ENCODE measurements at places on chromosomes 4 and X.

DNA sequence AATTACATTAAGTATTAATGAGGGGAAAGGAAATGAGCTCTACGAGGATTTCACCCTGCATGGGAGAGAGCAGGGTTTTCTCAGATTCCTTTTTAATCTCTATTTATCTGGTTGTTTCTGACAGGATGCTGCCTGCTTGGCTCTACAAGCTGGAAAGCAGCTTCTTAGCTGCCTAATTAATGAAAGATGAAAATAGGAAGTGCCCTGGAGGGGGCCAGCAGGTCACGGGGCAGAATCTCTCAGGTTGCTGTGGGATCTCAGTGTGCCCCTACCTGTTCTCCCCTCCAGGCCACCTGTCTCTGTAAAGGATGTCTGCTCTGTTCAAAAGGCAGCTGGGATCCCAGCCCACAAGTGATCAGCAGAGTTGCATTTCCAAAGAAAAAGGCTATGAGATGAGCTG is 113.7 kb downstream of the PARM1 start:
- DNase-seq = no peak

GRCh38 chr4:42683393-42683792 is 26.5 kb upstream of the ATP8A1 start:
- no peak for DNase-seq

- DNase-seq = no peak
Observed at GRCh38 chrX:33416273-33416805, 205.0 kb upstream of the DMD start.

DNA sequence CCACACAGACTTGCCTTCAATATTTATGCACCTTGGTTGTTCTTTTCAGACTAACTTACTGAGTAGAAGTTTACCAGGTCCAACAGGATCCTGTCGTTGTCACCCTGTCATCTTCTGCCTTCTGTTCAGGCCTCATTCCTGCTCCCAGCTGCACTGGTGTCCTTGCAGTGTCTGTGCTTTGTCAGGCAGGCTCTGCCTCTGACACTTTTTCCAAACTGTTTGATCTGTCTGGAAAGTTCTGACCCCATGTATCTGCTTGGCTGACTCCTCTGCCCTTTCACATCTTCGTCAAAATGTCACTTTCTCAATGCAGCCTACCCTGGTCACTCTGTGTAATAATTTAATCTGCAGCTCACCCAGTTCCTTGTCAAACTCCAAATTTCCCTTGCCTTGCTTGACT is 9.9 kb downstream of the PAGE2 start:
- DNase-seq = no peak

DNA sequence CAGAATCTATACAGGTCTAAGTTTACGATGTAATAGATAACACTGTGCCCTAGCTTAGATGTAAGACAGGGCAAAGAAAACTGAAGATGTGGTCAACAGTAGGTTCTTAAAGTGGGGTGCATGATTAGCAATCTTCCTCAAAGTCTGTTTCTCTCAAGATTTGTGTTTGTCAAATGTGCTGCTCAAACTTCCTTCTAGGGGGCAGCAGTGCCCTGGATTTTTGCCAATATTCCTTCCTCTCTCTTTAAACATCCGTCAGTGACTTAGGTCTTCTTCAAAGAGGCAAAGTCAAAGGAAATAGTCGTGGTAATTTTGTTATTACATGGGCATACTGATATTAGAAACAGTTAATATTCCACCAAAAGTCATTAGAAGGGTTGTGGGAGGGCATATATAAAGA is 4.2 kb upstream of the PDHA2 start:
- DNase-seq = peak; percentile 16

DNA sequence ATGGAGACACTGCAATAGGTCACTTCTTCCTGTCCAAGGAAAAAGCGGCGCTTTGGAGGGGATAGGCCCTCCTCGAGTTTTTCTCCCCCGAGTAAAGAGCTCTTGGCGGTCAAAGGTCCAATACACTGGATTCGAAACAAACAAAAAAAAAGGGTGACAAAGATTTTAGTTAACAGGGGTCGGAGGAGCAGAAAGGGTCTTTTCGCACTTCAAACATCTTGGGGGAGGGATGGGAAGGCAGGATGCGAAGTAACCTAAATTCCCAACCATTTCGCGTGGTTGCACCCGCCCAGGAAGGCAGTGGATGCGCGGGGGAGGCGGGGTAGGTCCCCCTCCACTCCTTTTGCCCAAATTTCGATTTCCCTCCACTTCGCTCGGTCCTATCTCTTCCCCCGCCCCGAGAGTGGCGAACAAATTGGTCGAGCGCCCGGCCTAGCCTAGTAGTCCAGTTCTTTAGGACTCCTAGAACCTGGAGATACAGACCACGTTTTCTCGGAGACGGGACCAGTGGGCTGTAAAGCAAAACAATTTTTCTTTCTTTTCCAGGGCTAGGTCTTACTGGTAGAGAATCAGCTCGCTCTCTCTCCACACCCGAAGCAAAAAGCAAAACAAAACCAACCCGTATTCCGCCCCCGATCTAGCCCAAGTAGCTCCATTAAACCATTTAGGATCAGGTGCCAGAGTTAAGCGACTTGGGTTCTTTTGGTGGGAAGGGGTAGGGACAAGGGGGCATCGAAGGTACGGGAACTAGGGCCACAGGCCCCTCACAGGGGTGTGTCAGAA is 2.0 kb upstream of the STAG2 start:
- peak; percentile 73 for DNase-seq

DNA sequence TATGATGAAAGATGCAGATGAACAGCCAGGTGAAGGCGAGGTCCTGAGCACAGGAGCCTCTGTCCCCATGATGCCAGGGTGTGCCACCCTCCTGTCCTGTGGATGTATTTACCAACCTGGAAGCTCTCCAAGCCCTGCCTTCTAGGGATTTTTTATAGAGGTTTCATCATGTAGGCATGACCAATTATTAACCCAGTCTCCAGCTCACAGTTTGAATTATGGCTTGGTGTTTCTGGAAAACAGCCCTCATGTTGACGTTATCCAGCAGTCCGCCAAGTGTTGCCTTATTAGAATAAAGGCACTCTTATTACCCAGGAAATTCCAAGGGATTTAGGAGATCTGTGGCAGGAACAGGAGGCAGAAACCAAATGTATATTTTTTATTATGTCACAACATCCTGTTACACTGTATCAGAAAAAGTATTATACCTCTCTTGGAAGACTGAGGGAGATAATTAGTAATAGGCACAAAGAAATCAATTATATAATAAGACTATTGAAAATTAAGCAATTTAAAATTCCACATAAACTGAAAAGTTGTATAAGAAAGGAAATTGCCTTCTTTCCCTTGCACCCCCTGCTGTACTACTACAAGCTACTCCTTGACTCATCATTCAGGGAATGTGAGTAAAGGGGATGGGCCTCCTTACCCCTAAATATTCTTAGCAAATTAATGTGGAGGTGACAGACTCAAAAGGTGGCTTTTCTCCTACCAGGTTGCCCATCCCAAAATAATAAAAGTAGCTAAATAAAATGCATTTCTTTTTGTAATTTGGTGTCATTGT is 129.6 kb downstream of the ZNF330 start:
- DNase-seq = peak; percentile 90

GRCh38 chr4:81060587-81061343 is 30.3 kb downstream of the BMP3 start:
- no peak for DNase-seq

GRCh38 chr4:138182838-138183426 is 59.2 kb downstream of the SLC7A11 start:
- DNase-seq = peak; percentile 48

DNA sequence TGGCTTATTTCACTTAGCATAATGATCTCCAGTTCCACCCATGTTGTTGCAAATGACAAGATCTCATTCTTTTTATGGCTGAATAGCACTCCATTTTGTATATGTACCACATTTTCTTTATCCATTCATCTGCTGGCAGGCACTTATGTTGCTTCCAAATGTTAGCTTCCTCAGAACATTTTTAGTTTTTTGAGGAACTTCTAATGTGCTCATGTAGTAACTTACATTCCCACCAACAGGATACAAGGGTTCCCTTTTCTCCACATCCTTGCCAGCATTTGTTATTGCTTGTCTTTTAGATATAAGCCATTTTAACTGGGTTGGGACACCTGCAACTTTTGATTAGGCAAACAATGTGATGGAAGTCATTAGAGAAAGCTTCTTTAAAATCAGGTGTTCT is 454.2 kb downstream of the NLGN4X start:
- no peak for DNase-seq

DNA sequence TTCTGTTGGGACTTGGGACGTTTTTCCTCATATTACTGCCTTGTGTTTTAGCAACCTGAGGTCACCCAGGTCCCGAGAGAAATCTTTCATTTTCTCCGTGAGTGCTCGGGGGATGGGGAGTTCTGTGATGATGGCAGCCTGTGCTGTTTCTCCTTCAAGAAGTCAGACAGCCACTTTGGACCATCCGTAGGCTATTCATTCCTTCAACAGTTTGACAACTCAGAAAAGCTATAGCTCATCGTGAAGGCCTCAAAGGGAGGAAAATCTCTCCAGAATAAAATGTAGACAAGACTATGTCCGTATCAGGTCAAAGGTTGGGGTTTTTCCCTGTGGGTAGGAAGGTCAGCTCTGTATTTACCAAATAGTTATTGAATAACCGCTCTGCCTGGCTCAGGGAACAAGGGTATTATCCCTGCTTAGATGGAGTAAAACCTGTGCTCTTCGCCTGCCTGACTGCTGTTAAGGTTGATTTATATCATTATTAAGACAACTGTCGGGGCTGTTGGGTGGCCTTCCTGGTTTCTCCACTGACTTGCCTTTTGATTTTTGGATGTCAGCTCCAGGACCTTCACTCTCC is 36.6 kb downstream of the FAM114A1 start:
- no peak for DNase-seq

DNA sequence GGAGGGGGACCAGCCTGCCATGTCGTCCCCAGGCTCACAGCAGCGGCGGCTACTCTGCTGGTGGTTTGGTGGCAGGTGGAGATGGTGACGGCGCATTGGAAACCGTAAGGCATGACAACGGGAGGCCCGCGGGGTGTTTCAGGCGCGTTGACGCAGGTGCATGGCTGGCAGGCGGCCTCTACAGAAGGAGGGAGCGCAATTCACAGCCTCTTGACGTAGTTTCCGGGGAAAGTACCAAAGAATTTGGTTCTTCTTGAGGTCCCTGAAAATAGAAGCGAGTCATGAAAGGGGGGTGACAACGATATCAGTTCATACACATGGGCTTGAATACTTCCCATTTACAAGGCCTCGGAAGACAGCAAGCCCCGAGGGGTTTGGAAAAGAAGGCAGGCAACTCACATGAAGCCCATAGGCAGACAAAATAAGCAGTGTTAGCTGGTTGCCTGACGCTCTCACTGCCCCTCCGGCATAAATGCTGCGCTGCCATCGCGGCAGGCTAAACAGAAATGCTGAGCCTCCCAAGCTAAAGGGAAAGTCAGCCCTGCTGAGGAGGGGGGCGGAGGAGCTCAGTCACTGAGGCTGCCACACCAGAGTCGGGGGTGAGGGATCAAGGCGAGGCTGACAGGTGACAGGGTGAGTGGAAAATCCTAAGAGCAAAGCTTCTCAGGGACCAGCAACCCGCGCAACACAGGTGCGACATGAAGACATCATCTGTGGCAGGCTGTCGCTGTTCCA is 52.3 kb upstream of the PDLIM3 start:
- peak; percentile 55 for DNase-seq

DNA sequence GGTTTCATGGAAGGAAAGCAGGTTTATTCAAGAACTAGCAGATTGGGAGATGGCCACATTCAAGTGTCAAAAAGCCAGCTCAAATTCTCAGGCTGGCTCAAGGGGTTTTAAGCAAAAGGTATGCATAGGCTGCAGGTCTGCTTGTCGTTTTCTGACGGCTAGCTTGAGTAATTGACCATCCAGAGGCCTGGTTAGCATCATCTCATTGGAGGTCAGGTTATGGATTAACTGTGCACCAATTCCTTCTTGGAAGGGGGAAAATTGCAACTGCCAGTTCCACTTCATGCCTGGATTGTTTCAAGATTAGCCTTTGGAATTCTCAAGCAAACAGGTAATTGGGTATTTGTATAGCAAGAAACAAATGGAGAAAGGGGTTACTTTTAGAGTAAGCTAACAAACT is 62.1 kb downstream of the FUNDC1 start:
- DNase-seq = no peak

All from NCI-H69 (cell line).